A549 (cell line): ENCODE measurements at places on chromosomes 16 and 17. TPM values are rescaled to one million over a fixed set of nuclear protein-coding genes. Genes with fewer than 3 reads are reported as not detected.

CD300LF gene
- polyA plus RNA-seq: not detected in 3 replicates

GRAPL gene
- polyA plus RNA-seq: 0.16 to 0.36 TPM (median 0.25 TPM) in 3 replicates

IRX5 gene
- 0.57 to 0.67 TPM (median 0.67 TPM) in 3 replicates for polyA plus RNA-seq

ABCA8 gene
- polyA plus RNA-seq: 0.26 to 0.61 TPM (median 0.33 TPM) in 3 replicates

MAP2K6 gene
- 18.7 to 24.1 TPM (median 20.7 TPM) in 3 replicates for polyA plus RNA-seq

ADAD2 gene
- polyA plus RNA-seq: not detected in 3 replicates

WFDC1 gene
- polyA plus RNA-seq: not detected in 3 replicates

MIF4GD gene
- 22.2 to 24.6 TPM (median 23.9 TPM) in 3 replicates for polyA plus RNA-seq

ZACN gene
- 0.20 to 0.30 TPM (median 0.21 TPM) in 3 replicates for polyA plus RNA-seq

SGCA gene
- 1.5 to 3.4 TPM (median 1.9 TPM) in 3 replicates for polyA plus RNA-seq

CFAP119 gene
- polyA plus RNA-seq: 7.7 to 9.9 TPM (median 9.5 TPM) in 3 replicates

GRCh38 chr16:8850279-8850885 is 18.4 kb downstream of the CARHSP1 start:
- DNase-seq: no peak

- DNase-seq: no peak
These were observed 1.6 kb downstream of the ITGAE start for GRCh38 chr17:3799181-3799945.

GRCh38 chr17:10198509-10199249 is at the start of gene GAS7:
GAS7 (minus strand) TSS chr17:10198606.
- peak; percentile 61 for DNase-seq

- DNase-seq: no peak
These were observed 9.9 kb downstream of the SSTR5 start for GRCh38 chr16:1082266-1082951.

DNA sequence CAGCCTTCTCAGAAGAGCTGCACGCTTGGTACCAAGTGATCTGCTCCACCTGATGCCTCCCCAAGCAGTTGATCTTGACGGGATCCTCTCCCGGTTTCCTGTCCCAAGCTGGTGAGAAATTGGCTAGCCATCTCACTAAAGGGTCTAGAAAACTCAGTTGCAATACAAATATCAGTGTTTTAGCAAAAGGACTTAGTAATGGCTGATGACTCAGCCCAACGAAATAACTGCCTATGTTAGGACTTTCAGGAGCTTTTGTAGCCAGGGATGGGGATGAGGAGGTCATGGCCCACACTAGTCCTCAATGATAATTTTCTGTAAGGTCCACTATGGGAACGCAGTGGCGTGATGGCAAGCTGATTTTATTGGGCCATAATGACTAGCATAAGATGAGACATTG is 23.3 kb upstream of the ENGASE start:
- no peak for DNase-seq

DNA sequence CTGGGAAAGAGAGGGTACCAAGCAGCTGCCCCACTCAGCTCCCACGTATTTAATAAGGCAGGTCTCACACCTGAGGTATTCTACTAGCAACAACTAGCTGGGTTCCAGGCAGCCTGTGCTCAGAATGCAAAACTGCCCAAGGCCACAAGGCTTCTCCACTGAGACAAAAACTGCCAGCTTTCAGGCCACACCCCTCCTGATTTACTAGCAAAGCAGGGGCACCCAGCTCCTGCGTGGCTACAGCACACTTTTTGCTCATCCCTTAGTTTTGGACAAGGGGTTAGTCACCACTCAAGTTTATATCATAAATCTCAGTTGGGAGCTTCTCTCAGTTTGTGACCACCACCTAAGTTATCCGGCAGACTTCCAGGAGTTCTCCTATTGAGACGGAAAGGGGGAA is 494.6 kb downstream of the CDH11 start:
- DNase-seq: no peak

GRCh38 chr16:69607674-69608073 is 41.9 kb downstream of the NFAT5 start:
- DNase-seq: no peak

- DNase-seq: no peak
These were observed 7.3 kb upstream of the CPHXL start for GRCh38 chr16:75733305-75734211.

DNA sequence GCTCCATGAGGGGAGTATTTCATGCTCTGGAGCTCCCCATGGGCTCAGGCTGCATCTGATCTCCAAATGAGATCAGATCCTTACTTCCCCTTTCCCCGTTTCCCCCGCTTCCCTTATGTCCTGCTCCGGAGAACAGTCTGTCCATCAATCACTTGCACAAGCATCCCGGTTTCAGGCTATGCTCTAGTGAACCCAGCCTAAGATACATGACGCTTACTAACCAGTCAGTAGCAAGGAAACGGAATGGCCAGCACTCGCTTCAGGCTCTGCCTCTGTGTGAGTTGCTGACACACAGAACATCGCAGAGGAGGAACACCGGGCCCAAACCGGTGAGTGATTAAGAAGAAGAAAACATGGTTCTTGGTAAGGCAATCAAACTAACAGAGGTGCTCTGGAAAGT is 9.4 kb upstream of the ATP5MC1 start:
- no peak for DNase-seq

GRCh38 chr16:86142801-86143236 is 243.9 kb downstream of the IRF8 start:
- no peak for DNase-seq
